ENCODE measurements at places on chromosomes 5 and 9. TPM values are rescaled to one million over a fixed set of nuclear protein-coding genes. Genes with fewer than 3 reads are reported as not detected.

The CBY3 gene
- total RNA-seq, result 1.3 TPM

The PCDHGA2 gene
- 0.20 TPM for total RNA-seq

The EIF4E1B gene
- not detected for total RNA-seq

The SPINK4 gene
- total RNA-seq, result 2.1 TPM

The IL7R gene
- total RNA-seq, result not detected

The OBP2B gene
- total RNA-seq, result not detected

The ZNF366 gene
- total RNA-seq, result not detected

The CER1 gene
- not detected for total RNA-seq

The PTPDC1 gene
- total RNA-seq, result 5.9 TPM

The DAB2 gene
- 133 TPM for total RNA-seq
